ENCODE measurements at places on chromosomes 1 and 21.

DNA sequence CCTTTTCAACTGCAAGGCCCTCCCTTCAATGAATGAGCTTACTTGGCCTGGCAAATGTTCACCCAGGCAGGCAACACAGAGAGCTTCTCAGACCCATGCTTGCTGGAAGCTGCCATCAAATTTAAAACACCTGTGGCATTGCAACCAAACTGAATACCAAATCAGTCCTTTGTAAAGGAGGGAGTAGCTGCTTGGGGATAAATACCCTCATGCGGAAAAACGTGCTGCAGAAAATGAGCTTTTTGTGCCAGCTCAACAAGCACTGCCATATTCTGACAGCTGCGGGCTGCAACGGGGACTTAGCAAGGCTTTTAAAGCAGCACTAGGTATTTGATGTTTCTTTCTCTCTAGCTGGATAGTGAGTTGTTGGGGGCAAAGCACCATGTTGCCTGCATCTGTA is 119.7 kb downstream of the PLPPR4 start:
- DNase-seq, result no peak

DNA sequence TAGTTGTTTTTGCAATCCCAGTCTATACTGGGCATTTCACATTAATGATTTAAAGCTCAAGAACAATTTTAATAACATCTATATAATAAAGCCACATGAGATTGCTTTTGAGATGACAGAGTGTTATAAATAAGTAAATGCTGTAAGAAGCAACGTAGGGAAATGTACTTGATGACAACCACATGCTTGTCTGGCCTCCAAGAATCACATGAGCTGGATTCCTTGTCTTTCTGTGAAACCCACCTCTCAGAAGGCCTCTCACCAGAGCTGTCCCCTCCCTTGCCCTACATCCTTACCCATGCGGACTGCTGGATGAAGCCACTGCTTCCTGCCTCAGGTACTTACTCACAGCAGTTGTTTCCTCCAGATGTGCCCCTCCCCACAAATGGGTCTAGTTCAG is 145.1 kb upstream of the CTTNBP2NL start:
- DNase-seq, result no peak

- DNase-seq, result no peak
These were observed 8.1 kb upstream of the ACKR1 start for GRCh38 chr1:159196543-159196942.

DNA sequence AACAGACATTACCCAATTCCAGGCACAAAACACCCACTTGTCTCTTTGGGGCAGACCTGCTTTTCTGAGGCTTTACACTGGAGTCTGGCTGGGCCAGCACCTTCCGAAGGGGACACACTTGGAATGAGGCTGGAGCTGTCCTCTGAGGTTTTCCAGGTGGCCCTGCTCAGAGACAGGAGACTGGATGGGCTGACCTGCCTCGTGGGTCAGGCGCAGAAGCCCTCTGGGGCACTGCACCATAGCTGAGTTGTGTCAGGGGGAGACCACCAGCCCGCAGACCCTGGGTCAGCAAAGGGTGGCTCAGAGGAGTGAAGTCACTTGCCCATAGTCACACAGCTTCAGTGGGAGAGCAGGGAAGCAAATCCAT is 1.8 kb downstream of the SH2D5 start:
- no peak for DNase-seq

DNA sequence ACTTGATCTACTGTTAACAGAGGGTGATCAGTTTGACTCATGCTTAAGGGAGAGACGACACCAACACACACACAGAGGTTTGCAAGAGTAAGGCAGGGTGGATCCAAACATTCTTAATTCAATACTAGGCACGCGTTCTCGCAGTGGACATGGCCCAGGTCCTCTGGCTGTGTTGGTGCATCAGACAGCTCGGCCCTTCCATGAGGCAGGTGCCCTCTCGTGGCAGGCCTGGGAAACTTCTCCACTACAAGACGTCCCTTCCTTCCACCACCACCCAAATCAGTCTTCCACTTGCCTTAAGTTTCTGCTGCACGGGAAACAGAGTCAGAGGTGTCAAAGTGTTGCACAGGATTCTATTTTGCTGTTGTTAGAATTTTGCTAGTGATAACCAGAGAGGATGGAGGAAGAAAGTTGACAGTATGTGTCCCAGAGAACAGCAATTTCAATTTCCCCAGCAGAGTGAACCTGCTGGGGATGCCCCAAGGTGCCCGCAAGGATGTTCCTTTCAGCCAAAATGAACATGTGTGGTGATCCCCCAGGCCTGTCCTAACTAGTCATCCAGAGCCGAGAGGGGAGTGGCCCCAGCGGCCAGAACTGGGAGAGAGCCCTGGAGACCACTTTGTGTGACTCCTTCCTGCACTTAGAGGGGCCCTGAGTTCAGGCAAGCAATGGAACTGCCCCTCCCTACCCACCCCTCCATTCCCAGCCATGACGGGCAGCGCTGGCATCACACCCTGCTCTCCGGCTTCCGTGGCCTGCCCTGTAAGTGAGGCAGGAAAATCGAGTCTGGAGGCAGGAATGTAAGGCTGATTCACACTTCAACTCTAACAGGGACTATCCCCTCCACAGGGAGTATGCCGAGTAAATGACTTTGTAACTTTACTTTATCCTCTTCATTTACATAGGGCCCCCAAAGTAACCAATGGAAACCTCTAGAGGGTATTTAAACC is 34.8 kb downstream of the MX1 start:
- no peak for DNase-seq

GRCh38 chr1:234235434-234235881 is 137.8 kb upstream of the COA6 start:
- no peak for DNase-seq

DNA sequence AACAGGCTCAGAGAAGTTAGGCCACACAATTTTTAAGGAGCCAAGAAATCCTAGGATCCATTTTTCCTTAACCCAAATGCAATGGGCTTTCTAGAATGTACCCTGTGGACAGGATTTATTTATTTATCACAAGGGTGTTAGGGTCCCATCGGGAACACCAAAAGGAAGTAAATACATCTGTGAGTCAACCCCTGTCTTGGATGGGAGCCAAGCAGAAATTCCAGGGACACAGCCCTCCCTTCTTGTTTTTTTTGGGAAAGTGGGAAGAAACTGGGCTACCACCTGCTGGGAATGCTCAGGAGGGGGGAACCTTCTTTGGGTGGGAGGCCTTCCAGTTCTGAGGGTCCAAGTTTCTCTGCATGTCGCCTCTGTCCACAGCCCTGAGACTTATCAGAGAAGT is 1.3 kb downstream of the CRNN start:
- DNase-seq, result no peak

DNA sequence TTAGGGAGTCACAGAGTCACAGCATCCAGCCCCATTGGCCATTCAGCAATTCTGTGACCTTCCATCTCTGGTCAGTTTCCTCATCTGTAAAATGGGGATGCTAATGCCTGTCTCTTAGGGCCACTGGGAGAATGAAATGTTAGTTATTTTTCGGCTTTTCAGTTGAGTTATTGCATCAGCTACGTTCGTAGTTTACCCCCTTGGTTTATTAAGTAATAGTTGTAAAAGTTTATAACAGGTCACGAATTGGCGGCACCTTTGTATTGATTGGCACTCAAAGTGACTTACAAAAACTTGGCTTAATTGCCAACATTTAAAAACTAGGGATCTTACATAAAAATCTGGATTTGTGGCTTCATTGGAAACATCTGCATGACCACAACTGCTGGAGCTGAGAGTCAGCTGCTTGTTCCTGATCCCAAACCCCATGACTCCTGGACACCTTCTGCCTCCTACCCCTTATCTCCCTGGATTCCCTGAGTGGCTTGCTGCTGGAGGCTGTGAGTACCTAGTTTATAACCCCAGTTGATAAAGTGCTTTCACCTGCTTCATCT is 23.0 kb upstream of the SLC1A7 start:
- no peak for DNase-seq

- no peak for DNase-seq
These were observed 13.1 kb downstream of the THAP3 start for GRCh38 chr1:6637770-6638169.

DNA sequence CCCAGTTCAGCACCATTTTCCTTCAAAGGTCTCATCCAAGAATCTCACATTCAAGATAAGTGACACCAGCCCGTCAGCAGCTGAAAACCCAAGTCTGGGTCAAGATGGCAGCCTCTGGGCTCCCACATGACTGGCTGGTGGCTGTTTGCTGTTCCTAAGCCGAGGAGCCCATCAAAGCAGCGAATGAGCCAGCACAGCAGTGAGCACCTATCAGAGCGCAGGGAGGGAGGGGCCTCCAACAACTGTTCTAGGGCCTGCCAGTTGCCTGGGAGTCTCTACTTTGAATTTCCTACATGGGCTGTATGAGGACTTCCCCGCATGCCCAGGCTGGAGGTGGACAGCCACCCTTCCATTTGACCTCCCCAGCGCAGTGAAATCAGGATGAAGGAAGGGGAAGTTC is 102.7 kb downstream of the ADARB1 start:
- DNase-seq, result no peak

DNA sequence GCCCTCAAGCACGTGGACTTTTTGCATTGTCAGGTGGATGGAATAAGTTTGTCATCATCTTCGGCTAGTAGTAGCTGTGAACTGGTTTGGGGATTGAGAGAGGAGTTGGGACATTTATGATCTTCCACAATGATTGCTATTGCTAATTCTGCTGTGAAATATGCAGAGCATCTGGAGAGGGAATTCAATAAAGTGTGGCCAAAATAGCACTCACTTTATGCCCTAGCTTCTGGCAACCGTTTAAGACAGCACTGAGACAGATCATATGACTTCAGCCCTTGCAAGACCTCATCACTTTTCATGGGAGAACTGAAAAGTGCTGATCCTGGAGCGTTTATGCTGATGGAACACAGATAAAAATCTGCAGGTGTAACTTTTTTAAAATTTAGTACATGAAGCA is 360.8 kb downstream of the GPATCH2 start:
- DNase-seq, result no peak

- no peak for DNase-seq
These were observed 77.3 kb downstream of the ARHGEF10L start for GRCh38 chr1:17616731-17617279.

- no peak for DNase-seq
These were observed 10.9 kb downstream of the OLIG2 start for GRCh38 chr21:33036430-33037162.

- no peak for DNase-seq
These were observed 72.3 kb upstream of the TINAGL1 start for GRCh38 chr1:31504001-31504400.

DNA sequence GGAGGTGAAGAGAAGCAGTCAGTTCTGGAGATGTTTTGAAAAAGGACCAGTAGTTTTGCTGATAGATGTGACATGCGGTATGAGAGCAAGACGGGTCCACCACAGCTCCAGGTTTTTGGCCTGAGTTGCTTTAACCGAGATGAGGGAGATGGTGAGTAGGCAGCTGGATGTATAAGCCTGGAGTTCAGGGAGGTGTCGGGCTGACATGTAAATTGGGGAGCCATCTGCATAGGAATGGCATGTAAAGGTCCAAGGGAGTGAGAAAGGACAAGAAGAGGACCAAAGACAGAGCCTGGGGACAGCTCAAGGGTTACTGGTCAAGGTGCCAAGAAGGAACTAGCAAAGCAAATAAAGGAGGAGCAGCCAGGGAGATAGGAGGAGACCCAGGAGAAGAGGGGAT is 503.7 kb downstream of the MATN1 start:
- DNase-seq, result no peak

- DNase-seq, result no peak
These were observed 1.9 kb upstream of the PIGV start for GRCh38 chr1:26785611-26786436.

DNA sequence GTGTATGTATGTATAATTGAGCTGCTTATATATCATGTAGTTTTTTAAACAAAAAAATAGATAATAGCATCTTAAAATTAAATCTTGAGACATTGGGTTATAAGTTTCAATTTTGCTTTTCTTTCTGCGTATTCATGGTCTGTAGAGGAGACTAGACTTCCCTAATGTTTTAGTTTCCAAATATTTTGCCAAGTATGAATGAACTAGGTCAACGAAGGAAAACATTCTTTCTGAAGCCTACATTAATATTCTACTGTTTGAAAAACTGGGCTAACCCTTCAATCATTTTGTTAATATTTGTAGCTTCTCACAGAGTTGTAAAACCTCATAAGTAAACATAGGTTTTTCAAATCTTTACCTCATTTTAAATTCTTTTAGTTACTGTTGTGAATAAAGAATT is 592.7 kb downstream of the USP25 start:
- no peak for DNase-seq

DNA sequence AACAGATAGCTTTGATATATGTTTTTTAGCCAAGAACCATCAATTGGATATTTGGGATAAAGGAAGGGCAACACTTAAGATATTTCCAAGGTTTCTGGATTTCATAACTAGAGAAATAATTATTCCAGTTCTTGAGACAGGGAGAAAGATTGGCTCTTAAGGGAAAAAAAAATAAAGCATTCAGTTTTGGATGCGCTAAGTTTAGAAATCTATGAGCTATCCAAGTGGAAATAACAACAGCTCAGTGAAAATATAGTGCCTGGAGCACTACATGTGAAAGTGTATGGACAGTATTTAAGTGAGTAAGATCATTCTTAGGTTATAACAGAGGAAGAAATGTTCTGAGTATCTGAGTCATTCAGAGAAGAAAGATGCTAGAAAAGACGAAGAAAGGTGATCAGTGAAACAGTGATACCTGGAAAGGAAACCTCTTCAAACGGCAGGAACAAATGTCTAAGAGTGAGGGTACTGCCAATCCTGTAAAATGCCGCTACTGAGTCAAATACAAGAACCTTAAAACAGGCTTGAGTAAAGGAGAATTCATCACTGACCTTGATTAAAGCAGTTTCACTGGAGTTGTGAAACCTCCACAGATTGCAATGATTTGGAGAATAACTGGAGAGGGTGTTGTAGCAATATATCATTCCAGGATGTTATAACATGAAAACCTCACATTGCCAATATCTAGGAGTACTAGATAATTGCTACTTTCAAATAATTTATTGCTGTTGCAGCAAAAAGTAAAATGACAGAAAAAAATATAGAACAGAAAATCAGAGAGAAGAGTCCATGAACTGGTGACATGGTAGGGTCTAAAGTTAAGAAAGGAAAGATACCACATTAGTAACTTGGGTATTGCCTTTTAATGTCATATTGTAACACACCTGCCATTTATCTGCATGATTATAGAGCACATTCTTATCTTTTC is 482.1 kb upstream of the RGS18 start:
- no peak for DNase-seq

GRCh38 chr21:41683815-41684214 is 83.0 kb downstream of the RIPK4 start:
- no peak for DNase-seq

- DNase-seq, result no peak
These were observed 121.1 kb downstream of the FOXD2 start for GRCh38 chr1:47558601-47559593.

DNA sequence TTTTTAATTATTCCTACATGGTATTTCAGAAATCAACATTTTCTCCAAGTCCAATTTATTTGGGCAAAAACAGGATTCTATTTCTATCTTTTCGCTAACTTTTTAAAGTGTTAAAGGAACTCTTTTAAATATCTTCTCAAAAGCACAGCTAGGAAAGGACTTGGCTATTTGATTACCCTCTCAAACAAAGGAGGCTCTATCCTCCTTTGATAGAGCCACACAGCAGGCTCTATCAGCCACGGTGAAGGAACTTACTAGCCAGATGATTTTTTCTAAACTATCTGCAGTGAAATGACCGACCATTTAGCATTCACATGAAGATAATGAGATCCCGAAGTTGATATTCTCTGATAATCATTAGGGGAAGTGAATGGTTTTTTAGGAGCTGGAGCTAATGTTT is 9.1 kb downstream of the ANGPTL7 start:
- no peak for DNase-seq

Data from D721Med (cell line).